Endothelial cell (in vitro differentiated cells): ENCODE measurements at places on chromosomes 4 and X.

- no peak for DNase-seq
These were observed 18.0 kb downstream of the CRMP1 start for GRCh38 chr4:5874811-5875449.

DNA sequence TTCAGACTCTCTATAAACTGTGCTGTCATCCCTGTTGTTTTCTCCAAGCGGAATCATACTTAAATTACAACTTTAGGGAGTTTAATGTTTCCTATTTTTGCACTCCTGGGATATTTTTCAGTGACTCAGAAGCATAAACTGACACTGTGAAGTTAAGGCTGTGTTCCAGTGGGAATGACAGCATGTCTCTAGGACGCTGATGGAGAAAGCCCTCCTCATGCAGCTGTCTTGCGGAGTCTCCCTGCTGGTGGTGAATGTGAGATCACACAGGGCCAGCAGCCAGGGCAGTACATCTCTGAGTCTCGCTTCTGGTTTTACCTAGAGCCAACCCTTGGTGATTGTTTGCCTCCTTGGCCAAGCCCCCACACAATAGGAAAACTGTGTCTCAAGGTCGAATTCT is 53.3 kb downstream of the NFKB1 start:
- no peak for DNase-seq

GRCh38 chr4:81601358-81601694 is 129.6 kb upstream of the RASGEF1B start:
- no peak for DNase-seq

DNA sequence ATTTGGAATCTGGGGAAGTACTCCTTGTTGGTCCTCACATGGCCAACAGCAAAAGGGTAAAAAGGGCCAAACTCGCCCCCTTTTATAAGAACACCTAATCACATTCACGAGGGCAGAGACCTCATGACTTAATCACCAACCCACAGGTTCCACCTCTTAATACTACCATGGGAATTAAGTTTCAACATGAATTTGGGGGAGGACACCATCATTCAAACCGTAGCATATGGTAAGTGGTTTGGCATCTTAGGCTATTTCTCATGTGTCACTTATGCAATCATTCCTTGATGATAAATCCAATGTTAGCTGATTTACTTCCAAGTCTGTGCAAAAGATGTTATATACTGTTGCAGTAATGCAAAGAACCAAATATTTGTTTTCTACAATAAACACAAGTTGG is 302.9 kb upstream of the FAM241A start:
- no peak for DNase-seq

GRCh38 chr4:25454476-25454875 is 77.4 kb downstream of the ANAPC4 start:
- DNase-seq: no peak

- no peak for DNase-seq
These were observed 15.9 kb upstream of the PIM2 start for GRCh38 chrX:48934581-48935300.

- no peak for DNase-seq
These were observed 21.5 kb upstream of the LRAT start for GRCh38 chr4:154722262-154722661.

DNA sequence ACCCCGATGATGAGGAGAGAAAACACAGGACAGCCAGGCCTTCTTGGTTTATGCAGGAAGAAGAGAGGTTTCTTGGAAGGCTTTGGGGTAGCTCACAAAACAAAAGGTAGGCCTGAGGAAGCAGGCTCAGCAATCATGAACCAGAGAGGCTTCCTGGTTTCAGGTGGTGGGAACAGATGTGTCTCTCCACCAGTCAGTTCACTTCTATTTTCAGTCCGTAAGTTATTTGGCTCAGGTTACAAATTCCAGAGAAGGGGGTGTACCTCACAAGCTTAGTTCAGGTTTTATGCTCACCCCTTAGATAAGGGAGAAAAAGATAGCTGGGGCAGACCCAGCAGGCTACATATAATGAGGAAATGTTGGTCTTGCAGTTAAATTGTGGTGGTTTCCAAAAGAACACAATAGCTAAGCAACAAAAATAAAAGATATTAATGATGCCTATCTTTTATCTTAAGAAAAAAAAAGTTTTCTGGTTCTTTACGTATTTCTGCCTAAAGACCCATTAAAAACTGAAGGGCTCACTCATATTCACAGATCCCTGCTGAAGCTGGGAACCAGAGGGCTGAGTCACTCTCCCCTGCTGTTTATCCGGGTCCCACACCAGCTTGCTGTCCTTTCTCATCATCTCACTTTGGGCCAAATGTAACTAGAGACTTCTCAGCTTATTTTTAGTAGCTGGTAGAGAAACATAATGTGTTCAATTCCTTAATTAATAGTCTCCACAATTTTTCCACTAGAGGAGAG is 177.0 kb downstream of the CAMK2D start:
- no peak for DNase-seq
